ENCODE measurements at places on chromosomes 4 and X.
A peak's percentile ranks its signal among the peaks of the same experiment; 100 is the strongest.

DNA sequence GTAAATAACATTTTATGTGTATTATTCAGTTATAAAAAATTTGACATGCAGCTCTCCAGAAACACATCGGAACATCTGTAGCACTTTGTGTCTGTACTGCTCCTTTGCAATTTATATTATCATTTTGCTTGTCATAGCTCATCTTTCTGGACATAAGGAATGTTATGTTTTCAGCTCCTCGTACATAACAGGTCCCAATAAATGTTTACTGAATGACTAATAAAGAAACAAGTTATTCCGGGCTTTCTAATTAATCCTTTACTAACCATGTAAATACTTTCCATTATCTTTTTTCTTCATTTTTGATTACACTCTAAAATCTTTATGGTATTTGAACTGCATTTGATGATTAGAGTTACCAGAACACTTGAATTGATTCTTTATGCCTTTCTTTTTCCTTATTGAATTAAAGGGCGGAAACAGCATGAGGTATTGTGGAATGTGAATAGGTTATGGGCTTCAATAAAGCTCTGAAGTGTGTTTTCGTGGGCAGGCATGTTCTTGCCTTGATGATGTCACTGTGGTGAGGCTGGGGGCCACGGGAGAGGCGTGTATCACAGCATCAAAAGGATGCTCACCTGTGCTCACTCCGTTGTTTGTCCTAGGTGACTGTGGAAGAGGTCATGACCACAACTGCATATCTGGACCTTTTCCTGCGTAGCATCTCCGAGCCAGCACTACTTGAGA lies 131.6 kb downstream of the GATB start:
- no peak for DNase-seq

DNA sequence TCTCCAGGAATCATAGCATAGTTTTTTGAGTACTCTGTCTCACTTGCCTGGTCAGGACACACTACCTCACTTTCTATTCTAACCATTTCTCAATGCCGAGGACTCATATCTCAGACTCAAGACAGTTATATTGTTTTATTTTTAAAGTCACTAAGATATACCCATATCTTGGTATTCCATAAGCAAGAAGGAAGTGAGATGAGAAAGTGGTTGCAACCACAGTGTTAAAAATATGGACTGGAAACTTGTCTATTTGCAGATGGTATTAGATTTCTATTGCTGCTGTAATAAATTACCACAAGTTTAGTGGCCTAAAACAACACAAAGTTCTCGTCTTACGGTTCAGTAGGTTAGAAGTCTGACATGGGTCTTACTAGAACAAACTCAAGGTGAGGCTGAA lies 344.8 kb upstream of the MAGEB2 start:
- no peak for DNase-seq

DNA sequence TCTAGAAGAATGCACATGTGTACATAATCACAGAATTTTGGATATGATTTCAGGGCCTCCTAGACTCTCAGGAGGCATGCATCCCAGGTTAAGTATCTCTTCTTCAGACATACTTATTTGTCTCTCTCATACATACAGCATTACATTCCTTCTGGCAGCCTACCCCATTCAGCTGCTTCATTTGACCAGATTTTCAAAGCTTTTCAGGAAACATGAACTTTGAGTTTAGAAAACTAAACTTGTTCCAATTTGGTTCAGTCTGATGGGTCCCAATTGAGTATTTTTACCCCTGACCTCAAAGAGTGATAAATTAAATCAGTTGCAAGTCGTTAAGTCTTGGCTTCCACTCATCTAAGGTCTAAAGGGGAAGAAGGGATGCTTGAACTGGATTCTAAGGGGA lies 330.9 kb downstream of the ARHGAP24 start:
- no peak for DNase-seq

DNA sequence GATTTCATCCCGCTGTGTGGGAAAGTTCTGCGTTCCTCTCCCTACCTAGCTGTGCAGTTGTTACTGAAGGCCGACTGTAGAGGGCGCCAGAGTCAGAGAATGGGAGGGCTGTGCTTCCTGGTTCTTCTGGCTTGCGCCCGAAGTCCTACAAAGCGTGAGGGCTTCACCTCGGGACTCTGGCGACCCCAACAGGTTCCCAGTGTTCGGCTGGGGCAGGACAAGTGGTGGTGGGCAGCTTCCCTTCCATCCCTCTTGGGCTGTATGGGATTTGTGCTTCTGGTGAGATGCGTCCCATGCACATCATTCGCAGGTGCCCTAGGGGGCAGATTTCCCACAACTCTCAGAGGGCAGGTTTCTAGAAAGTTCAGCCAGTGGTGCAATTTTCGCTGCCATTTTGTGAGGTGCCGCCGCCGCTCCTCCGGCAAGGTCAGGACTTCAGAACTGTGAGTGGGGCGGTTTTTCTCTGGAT lies 27.3 kb downstream of the CT45A1 start:
- DNase-seq, result no peak

DNA sequence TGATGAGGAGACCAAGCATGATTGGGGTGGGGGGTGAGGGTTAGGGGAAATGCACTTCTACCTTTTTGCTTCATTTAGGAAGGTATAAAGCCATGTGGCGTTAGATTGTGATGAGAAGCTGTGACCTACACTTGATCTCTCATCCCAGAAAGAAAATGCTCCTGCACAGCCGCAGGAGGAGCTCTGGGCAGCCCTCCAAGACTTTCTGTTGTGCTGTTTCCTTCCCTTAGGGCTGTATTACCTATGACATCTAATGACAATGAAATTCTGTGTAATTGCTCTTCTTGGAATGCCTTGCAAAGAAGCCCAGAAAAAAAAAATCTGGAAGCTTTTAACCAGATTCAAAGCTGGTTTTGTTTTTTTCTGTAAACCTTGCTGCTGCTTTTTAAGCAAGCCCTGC lies 13.4 kb downstream of the PRPS2 start:
- DNase-seq, result no peak

GRCh38 chrX:141733371-141733770 lies 34.8 kb upstream of the SPANXD start:
- DNase-seq, result no peak

GRCh38 chr4:26942871-26943270 lies 82.2 kb downstream of the STIM2 start:
- DNase-seq, result no peak

DNA sequence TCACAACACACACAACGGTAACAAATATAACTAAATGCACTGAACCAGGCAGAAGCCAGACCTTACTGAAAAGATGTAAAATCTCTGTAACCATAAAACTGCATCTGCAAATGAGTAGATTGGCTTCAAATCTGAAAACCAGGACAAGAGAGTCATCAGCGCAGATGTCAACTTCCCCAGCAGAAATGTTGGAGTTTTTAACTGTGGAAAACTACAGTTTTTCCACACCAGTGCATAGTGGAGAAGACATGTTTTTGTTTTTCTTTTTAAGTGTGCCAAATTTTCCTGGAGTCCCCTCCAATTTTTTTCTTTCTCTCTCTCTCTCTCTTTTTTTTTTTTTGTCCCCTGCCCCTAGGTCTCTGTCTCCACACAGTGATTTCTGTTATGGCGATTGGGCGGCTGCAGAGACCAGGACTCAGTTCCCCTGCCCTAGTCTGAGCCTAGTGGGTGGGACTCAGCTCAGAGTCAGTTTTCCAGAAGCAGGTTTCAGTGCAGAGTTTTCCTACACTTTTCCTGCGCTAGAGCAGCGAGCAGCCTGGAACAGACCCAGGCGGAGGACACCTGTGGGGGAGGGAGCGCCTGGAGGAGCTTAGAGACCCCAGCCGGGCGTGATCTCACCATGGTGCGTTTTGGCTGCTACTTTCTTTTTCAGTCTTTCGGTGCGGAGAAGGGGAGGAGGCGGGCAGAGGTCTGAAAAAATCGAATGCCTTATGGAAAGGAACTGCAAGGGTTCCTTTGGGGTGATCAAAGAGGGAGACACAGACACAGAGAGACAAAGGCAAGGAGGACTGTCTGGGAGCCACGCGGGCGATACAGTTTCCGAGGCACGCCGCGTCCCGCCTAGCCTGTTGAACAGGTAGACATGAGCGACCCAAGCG lies at the start of gene GUCY1A1:
Gene GUCY1A1, plus strand, starts transcription at position 505 of the 878 bp plus-strand sequence. CDS start 30,020 bp downstream, outside the sequence.
- DNase-seq, result peak; percentile 52

DNA sequence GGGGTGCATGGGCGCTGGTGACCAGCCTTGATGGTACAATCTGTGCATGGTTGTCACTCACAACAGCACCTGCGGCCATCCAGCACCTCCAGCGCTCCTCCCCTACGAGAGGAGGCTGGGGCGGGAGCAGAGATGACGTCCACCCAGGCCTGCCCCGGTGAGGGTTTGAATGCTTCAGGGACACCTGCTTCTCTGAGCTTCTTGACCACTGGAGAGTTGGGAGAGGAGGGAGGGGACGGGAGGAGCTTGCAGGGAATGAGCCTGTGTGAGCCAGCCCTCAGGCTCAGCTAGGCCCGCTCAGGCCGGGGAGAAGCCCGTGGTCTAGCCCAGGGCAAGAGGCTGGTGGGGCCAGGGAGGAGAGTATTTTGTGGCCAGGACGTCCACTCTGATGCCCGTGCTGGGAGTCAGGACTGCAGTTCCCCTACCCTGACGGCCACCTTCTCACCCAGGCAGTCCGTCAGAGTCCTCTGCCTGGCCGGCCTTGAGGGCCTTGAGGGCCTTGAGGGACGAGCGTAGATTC lies 59.2 kb downstream of the CPZ start:
- DNase-seq, result no peak

DNA sequence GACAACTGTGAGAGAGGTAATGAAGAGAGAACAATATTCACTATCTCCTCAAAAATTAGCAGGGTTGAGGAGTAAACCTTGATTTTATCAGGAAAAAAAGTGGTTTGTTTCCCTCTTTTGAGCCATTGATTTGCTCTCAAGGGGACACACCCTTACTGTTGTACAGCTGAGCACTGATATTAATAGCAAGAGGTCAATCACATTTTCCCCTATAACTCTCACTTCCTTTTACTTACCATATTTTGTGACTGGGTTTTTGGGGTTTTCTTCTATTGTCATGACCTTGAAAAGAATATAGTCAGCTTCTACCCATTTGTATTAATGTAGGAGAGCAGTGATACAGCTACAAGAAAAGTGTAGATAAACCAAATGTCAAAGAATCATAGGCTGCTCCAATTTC lies 70.2 kb upstream of the LONRF3 start:
- no peak for DNase-seq

GRCh38 chr4:151824656-151825055 lies 63.8 kb upstream of the GATB start:
- no peak for DNase-seq

DNA sequence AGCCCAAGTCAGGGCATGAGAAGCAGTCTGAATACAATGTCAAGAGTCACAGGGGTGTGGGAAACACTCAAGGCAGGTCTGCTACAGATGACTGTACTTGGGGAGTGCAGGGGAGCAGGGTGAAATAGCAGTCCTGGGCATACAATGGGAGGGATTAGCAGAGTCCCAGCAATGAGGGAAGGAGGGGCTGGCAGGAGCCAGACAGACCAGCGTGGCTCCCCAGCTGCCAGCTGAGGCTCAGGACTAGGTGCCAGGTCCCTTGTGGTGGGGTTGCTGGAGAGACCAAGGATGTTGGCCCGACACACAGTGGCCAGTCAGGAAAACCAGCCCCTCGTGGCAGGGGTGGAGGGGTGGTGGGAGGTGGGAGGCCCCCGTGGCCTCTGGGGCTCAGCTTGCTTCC lies 86.6 kb downstream of the RTL5 start:
- no peak for DNase-seq

DNA sequence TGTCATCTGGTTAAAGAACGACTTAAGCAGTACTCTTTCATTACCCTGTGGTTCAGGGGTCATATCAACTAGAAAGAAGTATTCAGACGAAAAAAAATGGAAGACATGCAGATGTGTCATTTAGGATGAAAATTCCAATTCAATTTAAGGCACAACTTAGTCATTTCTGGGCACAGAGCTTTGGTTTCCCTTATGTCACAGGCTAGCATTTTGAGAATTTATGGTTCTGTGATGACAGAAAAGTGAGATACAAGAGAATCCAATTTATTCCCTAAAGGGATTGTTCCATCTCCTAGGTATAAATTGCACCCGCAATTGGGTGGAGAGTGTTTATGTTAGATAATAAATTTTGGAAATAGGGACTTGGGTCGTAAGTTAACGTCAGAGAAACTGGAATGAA lies 306.6 kb downstream of the STK32B start:
- no peak for DNase-seq

GRCh38 chr4:88062311-88062710 lies 54.9 kb downstream of the PKD2 start:
- no peak for DNase-seq

GRCh38 chr4:47786958-47787370 lies 50.9 kb downstream of the CORIN start:
- no peak for DNase-seq
